Astrocyte of the spinal cord (primary cell): ENCODE measurements at places on chromosomes 7 and 10.
A peak's percentile ranks its signal among the peaks of the same experiment; 100 is the strongest.

DNA sequence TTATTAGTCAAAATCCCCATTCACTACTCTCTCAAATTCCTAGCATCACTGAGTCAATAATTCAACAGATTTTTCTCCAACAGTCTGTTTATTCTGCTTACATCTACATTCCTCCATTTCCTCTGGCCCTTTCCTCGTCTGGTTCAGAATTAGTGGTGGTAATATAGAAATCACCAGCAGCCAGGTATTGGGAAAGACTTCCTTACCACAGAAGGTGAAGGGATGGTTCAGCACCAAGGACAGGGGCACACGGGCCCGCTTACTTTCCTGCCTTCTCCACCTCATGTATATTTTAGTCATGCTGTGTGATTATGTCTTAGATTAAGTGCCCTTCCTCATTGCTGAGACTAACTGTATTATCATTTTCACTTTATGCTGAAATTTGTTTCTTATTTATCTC lies 70.4 kb upstream of the APBB1IP start:
- peak; percentile 17 for DNase-seq

- peak; percentile 83 for DNase-seq
Observed at GRCh38 chr10:16843252-16843870, 26.1 kb upstream of the RSU1 start.

GRCh38 chr10:36345175-36345533 lies 703.1 kb upstream of the FZD8 start:
- DNase-seq, result no peak

DNA sequence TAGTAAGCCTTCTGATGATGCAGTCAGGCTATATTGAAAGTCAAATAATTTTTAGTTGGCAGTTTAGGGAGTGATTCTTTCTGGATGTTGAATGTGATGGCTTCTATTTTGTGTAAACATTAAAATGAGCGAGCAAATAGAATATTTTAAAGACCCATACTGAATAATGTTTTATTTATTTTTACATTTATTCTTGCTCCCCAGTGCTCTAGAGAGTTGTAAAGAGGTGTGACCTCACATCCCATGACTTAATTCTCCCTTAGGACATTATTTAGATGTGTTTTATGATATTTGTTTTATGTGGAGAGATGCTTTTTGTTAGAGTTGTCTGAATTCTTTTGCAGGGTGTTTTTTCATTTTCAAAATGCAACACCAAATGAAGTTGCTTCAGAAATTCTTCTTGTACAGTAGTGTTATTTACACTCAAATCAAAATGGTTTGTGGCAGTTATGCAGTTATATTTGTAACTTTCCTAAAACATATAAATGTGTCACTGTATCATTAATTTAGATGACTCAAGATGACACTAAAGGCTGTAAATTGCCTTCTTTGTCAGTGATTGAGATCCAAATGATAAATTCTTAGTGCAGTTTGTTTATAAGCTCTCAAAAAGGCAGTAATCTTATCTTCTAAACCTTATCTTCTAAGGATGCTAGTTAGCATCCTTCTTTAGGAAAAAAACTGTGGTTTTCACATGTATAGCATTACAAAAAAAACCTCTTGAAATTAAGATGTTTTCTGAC lies 12.4 kb downstream of the UMAD1 start:
- DNase-seq, result no peak

DNA sequence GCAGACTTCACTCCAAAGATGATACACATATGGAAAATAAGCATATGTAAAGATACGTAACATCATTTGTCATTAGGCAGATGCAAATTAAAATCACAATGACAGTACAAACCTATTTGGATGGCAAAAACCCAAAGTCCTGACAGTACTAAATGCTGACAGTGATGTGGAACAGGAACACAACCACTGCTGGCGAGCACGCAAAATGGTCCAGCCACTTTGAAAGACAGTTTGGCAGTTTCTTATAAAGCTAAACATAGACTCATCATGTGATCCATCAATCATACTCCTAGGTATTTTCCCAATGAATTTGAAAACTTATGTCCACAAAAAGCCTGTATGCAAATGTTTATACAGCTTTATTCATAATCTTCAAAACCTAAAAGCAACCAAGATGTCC lies 200.7 kb downstream of the RAMP3 start:
- DNase-seq, result no peak
